Hematopoietic multipotent progenitor cell treated with erythropoietin and hydrocortisone succinate and interleukin-3 and kit ligand, for 4 days (in vitro differentiated cells): ENCODE measurements at places on chromosomes 16 and 17.

- no peak for DNase-seq
Observed at GRCh38 chr17:2222901-2223616, 80.5 kb downstream of the SMG6 start.

DNA sequence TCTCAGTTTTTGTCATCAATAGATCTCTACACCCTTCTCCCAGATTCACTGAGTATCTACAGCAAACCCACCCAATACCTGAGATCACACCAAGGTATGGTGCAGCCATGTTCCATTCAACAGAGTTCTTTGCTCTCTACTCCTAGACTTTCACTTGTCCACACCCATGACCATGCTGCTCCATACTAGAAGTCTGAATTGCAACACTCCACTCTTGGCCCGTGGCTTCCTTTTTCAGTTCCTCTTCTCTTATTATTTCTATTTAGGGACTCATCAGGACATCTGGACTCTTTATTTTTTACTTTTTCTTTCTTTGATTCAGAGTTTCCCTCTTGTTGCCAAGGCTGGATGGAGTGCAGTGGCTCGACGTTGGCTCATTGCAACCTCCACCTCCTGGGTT, 37.1 kb downstream of the YWHAE start:
- DNase-seq, result peak; percentile 78

DNA sequence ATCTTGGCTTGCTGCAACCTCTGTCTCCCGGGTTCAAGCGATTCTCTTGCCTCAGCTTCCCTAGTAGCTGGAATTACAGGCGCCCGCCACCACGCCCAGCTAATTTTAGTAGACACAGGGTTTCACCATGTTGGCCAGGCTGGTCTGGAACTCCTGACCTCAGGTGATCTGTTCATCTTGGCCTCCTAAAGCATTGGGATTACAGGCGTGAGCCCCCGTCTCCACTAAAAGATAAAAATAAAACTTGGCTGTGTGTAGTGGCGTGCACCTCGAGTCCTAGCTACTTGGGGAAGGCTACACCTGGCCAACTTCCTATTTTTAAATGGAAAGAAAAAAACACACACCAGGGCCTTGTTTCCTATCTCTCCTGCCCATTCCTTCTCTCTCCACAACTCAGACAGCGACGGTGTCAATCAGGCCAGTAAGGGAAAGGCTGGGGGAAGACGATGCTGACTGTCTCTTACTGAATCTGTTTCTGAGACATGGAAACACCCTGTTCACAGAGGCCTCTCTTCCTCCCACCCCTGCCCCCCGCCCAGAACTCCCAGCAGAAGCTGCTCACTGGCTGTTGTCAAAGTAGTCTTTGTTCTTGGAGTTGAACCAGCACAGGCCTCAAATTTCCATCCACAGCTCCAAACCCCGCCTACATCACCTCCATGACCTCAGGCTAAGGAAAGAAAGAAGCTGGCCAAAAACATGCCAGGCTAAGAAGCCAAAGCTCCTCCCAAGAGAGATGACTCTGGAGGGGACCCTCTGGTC, 96.6 kb downstream of the NXN start:
- DNase-seq, result no peak

DNA sequence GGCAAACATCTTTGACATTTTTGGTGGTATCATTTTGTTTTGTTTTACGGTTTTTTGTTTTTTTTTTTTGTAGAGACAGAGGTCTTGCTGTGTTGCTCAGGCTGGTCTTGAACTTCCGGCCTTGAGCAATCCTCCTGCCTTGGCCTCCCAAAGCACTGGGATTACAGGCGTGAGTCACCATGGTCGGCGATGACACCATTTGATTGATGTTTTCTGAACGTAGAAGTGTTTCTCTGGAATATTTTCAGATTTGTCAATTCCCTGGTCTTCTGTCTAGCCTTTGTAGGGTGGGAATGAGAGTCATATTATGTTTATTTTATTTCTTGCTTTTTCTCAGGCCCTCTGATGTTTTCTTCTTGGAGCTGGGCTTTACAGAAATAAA, 32.2 kb upstream of the BRD7 start:
- DNase-seq, result no peak

DNA sequence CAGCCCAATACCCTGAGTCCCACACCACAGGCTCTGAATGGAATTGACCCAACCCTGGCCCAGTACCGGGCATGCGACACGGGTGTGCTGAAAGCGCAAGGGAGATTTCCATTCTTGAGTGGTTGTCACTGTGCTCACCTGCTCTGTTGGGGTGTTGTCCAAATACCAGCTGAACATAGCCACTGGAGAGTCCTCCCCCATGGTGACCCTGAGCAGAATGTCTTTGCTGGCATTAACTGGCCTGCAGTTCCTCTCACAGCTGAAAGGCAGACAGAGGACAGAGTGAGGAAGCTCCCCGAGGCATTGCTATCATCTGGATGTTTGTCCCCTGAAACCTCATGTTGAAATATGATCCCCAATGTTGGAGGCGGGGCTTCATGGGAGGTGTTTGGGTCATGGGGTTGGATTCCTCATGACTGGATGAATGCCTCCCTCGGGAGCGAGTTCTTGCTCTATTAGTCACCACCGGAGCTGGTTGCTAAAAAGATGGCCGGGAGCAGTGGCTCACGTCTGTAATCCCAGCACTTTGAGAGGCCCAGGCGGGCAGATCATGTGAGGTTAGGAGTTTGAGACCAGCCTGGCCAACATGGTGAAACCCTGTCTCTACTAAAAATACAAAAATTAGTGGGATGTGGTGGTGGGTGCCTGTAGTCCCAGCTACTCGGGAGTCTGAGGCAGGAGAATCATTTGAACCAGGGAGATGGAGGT, 57.3 kb upstream of the BCO1 start:
- no peak for DNase-seq

- no peak for DNase-seq
Observed at GRCh38 chr16:68230956-68231355, 5.0 kb downstream of the ESRP2 start.

- no peak for DNase-seq
Observed at GRCh38 chr17:36814958-36815357, 122.3 kb upstream of the LHX1 start.

DNA sequence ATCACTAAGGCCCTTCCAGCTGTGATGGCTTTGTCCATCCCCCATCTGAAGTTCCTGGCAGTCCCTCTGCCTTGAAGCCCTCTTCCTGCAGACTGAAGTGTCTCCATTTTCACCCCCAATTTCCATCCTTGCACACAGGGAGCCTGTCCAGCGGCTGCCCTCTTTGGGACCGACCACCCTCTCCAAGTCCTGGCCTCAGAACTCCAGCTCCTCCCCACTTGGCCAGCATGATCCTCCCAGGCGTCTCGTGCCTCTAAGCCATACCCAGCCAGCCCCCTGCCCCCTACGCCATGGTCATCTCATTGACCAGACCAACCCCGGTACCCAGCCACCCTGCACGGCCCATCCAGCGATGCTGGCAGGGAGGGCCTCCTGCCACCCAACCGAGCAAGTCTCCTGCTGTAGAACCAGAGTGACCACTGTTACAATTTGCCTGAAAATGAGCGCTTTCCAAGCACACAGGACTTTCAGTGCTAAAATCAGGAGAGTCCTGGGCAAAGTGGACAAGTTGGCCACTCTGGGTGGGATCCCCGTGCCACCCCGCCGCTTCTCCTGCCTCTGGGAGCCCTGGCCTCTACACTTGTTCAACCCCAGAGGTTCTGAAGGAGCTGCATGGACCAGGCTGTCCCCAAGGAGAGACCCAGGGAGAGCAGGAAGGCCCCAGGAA, 362.0 kb downstream of the SEC14L1 start:
- DNase-seq, result no peak

DNA sequence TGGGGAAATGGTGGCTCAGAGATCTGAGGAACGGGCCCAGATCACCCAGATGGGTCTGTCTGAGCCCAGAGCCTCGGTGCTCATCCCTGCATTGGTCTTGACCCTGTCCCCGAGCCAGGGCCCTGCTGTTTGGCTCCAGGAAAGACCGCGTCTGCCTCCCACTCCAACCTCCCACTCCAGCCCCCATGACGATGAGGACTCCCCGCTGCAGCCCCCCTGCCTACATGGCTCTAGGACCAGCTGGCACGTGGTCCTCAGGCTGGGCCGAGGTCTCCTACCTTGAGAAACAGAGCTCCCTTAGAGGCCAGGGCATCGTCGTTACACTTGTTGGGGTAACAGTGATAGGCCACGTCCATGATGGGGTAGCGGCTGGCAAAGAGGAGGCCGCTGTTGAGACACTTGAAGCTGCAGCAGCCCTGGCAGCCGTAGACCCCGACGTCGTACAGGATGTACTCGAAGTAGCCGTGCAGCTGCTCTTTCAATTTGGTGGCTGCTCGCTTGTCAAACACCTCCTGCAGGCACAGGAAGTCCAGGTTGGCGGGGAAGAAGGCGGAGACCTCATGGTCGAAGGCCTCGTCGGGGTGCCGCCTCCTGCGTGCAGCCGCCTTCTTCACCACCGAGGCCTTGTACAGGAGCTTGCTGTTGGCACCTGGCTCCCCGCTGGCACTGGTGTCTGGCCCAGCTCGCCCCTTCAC, 59.9 kb downstream of the PRMT7 start:
- DNase-seq, result no peak

GRCh38 chr17:58007781-58008706, 998 bp upstream of the SRSF1 start:
- DNase-seq, result no peak

DNA sequence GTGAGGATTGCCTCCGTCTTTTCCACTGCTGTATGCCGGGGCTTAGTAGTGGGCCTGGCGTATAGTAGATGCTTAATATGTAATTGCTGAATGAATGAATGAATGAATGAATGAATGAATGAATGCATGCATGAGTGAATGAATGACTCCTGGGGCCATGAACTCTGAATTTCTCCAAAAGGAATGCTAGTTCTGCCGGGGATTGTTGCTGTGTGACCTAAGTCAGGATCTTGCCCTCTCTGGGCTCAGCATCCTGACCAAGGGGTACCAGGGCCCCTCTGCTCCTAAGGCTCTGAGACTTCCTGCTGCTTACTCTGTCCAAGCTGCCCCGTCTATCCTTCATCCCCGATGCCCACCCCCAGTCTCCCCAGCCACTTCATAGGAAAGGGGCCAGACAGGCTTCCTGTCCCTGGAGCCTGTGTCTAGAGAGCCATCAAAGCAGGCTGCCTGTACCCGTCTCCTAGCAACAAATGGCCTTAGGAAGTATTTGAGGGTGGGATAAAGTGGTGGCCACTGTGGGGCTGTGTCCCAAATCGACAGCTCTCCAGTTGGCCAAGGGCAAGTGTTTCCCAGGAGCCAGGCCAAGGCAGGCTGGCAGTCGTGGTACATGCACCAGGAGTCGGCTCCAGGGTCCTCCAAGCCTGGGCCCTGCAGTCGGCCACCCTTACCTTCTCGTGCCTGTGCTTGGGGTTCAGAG, 11.6 kb upstream of the MPRIP start:
- DNase-seq, result no peak

DNA sequence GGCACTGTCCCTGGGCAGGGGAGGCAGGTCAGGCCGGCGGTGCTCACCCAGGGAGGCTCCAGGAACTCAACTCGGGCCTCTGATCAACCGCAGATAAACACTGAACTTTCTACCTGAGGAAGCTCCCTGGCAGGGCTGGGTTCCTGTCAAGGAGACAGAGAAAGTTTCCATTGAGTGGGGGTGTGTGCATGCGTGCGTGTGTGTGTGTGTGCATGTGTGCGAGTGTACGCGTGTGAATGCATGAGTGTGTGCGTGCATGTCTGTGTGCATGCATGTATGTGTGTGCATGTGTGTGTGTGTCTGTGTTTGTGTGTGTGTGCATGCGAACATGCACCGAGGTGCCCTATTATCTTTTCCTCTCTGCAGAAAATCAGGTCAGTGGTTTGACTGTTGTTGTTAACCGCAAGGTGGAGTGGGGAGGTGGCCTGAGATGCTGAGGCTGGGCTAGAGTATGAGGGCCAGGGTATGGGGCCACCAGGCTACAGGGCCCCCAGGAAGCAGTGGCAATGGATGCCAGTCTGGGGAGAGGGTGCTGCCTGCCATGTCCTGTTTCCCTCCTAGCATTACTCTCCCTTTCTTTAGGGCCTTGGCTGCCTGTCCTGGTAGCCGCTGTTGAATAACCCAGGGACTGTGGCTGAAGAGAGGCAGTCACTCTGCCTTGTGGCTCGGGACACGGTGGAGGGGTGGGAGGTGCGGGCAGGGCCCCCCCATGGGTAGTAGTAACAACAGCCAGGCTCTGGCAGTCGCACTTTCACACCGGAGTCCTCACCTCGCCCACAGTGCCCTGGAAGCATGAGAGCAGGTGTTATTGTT, 24.0 kb downstream of the CCR7 start:
- DNase-seq, result no peak

DNA sequence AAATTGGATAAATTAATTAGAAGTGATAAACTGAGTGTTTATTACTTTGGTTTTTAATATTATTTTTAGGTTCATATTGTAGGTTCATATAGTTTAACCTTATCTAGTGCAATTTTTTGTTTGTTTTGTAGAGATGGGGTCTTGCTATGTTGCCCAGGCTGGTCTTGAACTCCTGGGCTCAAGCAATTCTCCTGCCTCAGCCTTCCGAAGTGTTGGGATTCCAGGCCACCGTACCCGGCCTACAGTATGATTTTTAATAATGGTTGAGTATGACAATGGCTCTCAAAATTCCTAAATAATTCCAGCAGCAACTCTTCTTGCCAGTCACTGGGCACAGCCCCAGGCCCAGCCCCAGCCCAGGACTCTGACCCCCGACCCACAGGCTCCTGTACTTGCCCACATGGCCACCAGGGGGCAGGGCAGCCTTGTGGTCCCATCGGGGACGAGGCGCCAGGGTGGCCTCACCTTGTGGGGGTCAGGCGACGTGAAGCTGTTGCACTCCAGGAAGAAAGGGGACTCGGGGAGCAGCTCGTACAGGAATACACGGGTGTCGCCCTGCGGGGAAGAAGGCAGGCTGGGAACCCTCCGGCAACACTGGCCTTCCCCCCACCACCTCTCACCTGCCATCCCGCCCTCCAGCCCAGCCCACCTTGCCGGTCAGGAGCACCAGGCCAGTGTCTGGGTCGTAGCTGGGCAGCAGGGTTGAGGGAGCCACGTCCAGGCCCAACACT, 7.9 kb upstream of the PAM16 start:
- DNase-seq, result peak; percentile 71

DNA sequence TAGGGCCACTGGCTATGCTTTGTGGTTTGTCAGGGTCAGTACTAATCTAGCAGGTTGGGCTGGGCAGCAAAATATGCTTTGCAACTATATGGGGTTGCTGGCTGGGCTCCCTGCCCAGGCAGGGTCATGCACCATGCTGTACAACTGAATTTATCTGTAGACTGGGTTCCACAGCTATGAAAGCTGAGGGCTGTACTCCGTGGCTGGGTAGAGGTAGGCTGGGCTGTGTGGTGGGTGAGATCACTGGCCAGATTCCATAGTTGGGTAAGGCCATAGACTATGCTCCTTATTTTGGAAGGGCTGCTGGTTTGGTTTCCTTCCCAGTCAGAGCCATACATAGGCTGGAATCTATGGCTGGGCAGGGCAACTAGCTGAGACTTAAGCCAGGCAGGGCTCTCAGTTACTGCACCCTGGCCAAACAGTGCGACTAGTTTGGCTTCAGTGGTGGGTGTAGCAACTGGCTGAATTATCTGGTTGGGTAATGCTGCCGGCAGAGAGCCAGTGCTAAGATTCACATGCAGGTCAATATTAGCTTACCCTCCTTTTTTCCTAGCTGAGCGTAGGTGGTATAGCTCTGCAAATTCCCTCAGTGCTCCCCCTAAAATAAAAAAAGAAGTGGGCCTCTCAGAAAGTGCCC, 769.1 kb upstream of the CDH8 start:
- DNase-seq, result no peak

- DNase-seq, result no peak
Observed at GRCh38 chr16:53692146-53692545, 11.5 kb downstream of the RPGRIP1L start.
